ENCODE measurements at places on chromosomes 2 and 18. TPM values are rescaled to one million over a fixed set of nuclear protein-coding genes. Genes with fewer than 3 reads are reported as not detected.
A peak's percentile ranks its signal among the peaks of the same experiment; 100 is the strongest.

DNA sequence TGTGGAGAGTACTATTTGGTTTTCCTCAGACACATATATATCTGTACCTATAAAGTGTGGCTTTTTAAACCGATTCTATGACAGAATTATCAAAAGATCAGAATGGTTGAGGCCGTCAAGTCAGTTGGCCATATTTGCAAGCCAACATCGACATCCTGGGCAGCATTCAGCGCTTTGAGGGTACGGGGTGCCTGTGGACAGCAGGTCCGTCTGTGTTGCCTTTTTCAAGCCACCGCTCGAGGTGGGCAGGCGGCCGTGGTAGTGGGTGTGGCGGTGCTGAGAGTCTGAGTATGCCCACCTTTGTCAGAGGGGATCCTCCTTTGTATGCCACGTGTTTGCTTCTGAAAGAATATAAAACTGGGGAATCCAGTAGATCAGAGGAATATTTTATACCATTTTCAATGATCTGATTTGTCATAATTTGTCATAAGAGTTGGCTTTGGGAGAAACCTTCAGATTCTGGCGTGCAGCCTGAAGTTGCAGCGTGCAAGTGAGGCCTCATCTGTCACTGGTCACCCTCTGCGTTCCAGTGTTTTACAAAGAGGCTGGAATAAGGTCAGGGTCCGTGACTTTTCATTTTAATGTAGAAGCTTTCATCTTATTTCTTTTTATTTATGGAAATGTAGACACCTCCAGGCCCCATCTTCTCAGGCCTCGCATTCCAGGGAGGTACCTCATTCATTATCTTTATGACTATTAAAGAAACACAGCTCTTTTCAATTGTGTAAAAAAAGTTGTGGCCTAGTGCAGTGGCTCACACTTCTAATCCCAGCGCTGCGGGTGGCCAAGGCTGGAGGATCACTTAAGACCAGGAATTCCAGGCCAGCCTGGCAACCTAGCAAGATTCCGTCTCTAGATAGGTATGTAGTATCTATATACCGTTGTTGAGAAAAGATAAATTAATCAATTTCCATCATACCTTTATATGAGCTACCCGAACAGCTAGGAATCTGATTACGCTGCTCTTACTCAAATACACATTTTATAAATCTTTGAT is 37.8 kb upstream of the RBM44 start:
- no peak for DNase-seq

- DNase-seq: peak; percentile 14
These were observed 533.7 kb upstream of the TNP1 start for GRCh38 chr2:217393585-217394032.

DNA sequence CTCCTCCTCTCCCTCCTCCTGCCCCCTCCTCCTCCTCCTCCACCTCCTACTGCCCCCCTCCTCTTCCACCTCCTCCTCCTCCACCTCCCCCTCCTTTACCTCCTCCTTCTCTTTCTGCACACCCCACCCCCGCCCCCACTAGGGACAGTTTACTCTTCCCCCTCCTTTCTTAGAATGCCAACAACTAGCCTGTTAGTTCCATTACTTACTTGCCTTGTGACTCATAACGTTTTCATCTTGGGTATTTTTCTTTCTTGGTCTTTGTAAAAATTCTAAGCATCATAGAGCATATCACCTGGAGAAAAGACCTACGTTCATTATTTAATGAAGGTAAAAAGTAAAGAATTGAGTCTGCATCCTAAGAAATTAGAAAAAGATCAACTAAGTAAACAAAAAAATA is 165.3 kb downstream of the NEDD4L start:
- DNase-seq: no peak

GRCh38 chr2:176826356-176826755 is 386.2 kb upstream of the HNRNPA3 start:
- DNase-seq: no peak

GCG gene
- not detected for polyA plus RNA-seq

Data from A549 (cell line).